T-helper 1 cell (primary cell): ENCODE measurements at places on chromosomes 13 and 19.

DNA sequence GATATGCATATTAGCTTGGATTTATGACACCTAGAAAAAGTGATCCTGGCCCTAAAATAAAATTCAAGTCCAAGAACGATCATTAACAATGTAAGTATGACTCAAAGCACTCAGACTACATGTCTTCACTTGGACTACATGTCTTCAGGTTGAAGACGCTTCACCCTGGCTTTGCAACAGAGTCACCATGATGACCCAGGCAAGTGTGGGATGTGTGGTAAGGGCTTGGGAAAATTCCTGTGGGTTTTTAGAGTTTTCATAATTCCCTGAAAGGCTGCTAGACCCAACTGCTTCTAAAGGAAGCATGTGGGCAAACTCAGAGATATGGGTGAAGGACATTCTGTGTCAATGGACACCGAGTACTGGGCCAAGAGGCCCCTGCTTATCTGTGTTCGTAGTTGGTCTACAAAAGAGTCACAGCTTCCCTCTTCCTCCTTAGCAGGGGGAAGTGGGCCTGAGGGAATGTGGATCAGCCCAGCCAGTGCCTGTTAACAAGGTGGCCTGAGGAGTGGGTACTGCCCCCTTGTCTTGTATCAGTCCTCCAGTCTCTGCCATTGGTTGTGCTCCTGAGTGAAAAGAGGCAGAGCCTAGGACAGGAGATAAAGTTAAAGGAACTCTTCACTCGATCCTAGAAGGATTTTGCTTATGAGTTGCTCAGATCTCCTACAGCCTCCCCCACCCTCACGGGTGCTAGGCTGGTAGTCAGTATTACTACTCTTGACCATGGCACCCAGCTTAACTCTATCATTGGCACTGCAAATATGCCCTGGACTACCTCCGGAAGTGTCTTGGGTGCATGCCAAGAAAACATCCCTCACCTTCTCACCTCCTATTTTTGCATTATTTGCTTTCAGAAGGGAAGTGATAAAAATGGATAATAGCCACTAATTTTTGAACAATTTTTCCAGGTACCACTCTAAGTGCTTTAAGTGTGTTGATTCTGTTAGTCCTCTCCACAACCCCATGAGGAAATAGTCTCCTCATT lies 406.3 kb downstream of the COG6 start:
- DNase-seq: no peak

DNA sequence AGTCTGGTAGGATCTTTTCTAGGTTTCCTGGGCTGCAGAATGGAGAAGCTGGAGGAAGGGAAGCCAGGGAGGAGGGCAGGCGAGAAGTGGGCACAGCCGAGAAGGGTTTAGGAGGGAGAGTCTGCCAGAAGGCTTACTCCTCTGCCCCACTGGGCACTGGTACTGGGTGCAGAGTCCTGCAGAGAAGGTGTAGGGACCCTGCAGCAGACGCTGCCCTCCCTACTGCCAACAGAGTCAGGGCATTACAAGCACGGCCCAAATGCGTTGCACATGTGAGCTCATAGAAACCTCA lies 726 bp upstream of the PEPD start:
- no peak for DNase-seq

GRCh38 chr19:2983351-2984214 lies 6.2 kb downstream of the TLE6 start:
- no peak for DNase-seq

GRCh38 chr13:80168089-80168850 lies 172.7 kb downstream of the SPRY2 start:
- DNase-seq: no peak

DNA sequence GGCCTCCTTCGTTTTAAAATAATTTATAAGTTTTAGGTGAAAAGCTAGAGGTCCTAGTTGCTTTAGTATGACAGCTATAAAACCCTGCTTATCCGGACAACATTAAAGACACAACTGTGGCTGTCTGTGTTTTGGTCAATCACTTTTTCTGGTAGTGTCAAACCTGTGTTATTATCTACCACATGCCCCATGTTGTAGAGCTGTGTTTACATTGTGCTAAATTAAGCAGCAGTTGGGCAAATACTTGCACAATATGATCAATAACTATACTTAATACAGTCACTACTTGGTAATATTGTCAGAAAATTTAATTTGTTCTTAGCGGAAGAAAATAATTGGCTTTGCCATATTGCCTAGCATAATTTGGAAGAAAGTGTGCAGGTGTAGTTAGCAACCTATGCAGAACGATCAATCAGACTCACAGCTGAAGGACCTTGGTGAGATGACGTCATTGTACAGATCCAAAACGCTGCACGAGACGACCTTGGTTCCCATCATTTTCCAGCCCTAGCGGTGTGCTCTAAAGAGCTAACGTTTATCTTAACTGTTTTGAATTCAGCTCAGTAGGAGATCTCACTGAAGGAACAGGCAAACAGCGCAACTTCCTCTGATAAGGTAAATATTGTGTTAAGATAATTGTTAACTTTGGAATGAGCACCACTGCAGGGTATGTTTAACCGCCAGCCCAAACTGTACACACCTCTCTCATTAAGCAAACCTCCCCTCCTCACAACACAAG lies 476.6 kb downstream of the IRS2 start:
- DNase-seq: no peak

DNA sequence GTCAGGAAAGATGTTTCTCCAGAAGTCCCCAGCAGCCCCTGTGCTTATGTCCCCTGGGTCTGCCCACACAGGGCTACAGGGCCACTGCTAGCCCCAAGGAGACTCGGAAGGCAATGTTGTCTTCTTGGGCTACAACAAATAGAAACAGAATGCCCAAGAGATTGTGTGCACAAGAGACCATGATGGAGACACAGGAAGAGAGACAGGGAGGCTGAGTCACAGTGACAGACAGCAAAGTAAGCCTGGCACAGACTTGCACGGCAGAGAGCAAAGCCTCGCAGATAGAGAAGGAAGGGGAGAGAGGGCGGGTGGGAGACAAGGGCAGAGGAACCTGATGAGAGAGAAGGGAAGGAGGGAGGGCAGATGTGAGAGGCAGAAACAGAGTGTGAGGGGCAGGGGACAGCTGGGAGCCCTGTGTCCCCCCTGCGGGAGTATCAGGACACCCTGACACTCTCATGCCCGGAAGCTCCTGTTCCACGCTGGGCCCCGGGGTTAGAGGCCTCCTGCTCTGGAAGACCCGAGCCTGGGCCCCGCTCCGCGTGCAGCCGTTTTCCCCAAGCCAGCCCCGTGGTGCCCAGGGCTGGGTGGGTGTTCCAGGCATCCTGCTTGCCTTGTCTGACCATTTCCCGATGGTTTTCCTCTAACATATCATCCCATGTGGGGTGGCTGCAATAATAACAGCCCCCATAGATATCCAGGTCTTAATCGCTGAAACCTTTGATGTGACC lies 2.7 kb upstream of the PLA2G4C start:
- DNase-seq: no peak

DNA sequence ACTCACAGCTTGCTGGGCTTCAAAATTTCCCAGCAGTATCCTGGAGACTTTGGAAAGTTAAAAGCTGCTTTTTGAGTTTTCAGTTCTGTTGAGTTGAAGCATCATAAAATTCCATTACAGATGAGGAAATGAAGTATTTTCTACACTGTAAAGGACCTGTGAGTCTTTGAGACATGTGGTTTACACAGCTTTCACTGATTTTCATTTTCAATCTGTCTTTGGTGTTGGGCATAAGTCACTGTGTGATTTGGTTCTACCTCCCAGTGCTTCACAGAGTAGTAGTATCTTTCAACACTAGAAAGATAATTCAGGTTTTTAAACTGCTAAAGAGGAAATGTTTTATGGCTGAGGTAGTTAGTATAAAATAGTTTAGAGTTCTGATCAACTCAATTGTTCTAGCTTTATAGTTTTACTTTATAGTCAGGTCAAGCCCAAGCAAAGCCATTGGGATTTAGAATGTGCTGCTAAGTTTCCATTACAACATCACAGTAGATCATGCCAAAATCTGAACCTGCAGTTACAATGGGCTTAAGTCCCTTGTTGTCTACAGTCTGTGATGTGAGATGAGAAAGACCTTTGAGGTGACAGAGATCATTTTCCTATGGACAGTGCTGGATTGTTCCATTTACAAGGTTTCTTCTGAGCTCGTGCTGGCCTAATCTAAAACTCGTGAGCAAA lies 161.6 kb downstream of the FLT1 start:
- no peak for DNase-seq

DNA sequence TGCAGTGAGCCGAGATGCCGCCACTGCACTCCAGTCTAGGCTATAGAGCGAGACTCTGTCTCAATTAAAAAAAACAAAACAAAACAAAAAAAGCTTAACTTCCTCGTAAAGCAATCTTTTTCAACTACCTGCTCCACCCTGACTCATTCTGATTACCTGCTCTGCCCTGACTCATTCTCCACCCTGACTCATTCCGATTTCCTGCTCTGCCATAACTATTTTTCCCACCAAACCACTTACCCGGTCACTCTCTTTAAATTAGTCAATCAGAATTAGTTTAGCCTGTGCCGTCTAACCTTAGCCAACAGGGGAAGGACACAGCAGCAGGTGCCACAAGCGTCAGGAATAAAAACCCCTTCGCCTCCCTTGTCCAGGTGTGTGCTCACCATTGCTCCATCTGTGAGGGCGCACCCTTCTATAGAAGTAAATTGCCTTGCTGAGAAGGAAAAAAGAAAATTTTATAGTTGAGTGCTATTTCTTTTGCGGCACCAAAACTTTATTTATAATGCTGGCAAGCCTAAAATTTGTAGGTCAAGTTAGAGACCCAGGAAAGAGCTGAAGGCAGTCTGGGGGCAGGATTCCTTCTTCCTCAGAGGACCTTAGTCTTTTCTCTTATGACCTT lies 1.7 kb upstream of the IFT88 start:
- no peak for DNase-seq

- no peak for DNase-seq
Measured at GRCh38 chr19:869245-870177, 10.0 kb downstream of the CFD start.

DNA sequence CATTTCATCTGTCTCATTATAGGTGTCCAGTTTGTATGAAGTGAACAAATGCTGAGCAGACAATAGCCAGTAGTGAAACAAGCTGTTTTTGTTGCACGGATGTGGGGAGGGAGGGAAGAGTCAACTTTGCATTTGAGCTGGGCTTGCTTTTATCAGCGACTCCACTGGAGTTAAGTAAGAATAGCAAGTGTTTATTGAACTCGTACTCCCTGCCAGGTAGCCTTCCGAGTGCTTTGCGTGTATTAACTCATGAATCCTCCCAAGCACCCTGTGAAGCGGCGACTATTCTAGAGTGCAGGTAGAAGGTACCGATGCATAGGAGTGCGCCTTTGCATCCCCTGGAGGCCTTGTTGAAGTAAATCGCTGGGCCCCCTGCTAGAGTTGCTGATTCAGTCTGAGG lies 4.7 kb upstream of the ZNF444 start:
- no peak for DNase-seq

DNA sequence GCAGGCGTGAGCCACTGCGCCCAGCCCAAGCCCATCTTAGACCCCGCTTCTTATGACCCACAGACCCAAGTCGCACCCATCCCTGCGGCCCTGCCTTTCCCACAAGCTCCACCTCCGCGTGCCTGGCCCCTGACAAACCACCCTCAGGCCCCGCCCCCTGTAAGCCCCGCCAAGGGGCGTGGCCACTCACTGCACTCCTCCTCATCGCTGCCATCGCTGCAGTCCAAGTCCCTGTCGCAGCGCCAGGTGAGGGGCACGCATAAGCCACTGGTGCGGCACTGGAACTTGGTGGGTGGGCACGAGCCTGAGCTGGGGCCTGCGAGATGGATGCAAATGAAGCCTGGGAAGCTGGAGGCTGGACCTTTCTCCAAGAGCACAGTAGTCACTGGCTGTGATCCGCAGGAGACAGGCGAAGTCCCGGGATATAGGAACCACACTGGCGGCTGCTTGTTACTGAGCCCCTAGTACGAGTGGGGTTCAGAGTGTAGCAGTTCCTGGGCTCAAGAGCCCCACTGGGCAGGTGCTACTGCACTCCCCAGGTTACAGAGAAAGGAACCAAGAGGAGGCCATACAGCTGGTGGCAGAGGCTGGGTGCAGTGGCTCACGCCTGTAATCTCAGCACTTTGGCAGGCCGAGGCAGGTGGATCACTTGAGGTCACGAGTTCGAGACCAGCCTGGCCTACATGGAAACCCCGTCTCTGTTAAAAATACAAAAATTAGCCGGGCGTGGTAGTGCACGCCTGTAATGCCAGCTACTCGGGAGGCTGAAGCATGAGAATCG lies 3.1 kb downstream of the CD320 start:
- DNase-seq: no peak

DNA sequence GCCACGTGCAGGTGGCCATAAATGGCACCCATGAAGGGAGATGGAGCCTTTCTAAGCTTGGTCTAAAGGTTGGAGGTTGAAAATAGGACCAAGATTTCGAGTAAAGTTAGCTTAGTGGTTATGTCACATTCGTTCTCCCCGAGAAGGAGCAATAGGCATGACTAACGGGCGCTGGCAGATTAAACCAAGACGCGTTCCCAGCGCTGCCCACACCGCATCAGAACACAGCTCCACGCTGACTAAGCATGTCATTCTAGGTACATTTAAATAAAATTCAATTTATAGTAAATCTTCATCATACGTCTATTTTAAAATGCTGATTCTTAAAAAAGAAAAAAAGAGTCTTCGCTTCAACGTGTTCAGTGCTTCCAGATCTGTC lies 95.0 kb upstream of the IRS2 start:
- DNase-seq: no peak

DNA sequence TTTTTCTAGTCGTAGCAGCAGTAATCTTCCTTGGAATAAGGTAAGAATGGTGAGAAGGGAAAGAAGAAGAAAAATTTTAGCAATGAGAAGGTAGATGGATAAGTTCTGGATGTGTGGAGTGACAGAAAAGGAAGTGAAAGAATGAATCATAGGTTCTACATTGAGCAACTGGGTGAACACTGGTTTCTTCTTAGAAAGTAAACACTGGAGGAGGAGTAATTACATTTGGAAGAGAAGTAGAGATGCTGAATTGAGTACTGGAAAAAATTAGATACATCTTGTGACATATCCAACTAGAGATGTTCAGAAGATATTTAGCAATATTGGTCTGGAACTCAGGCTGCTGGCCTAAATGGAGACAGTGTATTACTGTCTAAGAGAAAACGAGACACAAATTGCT lies 148.5 kb downstream of the GPC5 start:
- DNase-seq: no peak

DNA sequence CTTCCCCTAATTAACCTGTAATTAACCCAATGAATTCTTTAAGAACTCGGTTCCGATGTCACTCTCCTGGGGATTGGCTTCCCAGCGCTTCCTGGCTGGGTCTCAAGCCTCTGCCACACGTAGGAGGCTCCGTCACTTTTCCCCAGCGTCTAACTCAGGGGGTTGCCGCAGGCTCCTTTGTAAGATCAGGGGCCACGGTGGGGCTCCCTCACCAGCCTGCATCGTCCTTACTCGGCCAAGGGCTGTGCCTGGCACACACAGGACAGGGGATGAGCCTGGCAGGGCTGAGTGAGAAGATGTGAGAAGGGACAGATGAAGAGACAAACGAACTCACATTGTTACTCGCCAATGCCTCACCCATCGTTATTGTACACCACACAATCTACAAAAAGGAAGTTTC lies 20.9 kb upstream of the ATP11A start:
- DNase-seq: no peak

GRCh38 chr13:74111399-74111798 lies 22.8 kb downstream of the KLF12 start:
- no peak for DNase-seq
